CD4-positive, alpha-beta T cell treated with Interleukin-12 subunit alpha and Interleukin-12 subunit beta, for 1 hour (primary cell): ENCODE measurements at places on chromosomes 1 and 21.

DNA sequence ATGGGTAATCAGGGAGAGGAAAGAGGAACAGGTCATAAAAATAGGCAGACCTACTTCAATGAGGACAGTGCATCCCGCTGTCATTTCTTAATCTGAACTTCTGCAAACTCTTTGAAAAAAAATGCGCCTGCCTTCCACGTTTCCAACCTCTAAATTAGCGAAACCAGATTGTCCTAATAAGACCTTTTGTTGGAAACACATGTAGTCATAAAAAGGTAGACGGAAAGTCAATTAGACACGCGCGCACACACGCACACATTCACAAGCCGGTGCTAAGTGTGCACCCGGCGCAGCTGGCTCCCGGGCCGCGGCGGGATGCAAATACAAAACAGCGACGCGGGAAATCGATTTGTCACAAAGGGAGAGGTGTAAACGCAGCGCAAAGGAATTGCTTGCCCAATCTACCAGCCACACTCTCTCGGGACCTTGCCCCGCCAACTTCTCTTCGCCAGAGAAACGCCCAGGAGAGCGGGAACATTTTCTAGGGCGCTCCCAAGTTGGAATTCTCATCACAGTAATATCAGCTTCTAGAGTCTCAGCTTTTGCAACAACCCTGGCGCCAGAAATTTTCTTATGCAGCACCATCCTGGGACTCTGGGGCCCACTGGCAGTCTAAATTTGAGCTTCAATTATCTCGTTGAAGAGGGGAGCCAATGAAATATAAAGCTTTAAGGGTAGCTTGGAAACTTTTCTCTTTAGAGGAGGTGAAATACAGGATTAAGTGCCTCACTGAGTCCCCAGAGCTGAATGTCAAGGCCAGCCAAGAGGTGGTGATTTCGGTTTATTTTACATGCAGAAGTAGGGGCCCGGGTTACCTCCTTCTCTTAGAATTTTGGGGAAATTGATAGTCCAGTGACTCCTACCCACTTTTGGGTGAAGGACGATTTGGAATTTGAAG lies 4.5 kb downstream of the PRRX1 start:
- no peak for DNase-seq

DNA sequence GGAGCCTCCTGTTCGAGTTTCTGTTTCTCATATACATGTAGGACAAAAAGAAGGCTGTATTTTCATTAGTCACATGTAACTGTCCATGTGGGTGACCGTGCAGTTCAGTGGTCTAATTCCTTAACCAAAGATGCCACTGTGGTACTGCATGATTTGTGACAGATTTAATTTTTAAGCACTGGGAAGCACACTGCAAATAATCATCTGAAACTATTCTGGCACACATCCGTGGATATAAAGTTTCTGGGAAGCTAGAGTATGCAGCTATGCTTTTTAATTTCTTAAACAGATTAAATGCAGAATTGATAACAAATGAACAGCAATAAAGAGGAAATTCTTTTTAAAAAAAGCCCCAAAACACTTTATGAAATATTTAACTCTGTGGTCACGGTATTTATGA lies 254.8 kb downstream of the LMO4 start:
- no peak for DNase-seq

- no peak for DNase-seq
Measured at GRCh38 chr1:24345334-24345733, 26.2 kb downstream of the GRHL3 start.

GRCh38 chr1:206723805-206724472 lies 39.2 kb downstream of the MAPKAPK2 start:
- no peak for DNase-seq

- no peak for DNase-seq
Measured at GRCh38 chr1:34066981-34067603, 97.9 kb downstream of the CSMD2 start.

GRCh38 chr1:232570007-232570406 lies 59.9 kb downstream of the SIPA1L2 start:
- DNase-seq, result no peak

DNA sequence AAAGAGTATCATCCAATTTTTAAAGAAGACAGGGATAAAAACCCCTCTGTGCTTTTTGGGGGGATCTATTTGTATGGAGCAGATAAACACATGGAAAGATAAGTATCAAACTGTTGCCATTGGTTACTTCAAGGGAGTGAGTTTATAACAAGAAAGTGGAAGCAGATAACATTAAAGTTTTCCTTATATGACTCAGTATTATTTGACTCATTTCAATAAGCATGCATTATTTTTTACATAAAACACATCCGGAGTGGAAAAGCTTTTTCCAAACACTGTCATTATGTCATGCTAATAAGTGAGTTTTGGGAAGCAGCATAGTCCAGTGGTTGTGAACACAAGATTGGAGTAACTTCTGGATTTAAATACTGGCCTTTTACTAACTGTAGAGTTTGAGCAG lies 452.2 kb downstream of the LTN1 start:
- no peak for DNase-seq

- DNase-seq, result no peak
Measured at GRCh38 chr1:168116327-168116799, 20.4 kb downstream of the GPR161 start.

DNA sequence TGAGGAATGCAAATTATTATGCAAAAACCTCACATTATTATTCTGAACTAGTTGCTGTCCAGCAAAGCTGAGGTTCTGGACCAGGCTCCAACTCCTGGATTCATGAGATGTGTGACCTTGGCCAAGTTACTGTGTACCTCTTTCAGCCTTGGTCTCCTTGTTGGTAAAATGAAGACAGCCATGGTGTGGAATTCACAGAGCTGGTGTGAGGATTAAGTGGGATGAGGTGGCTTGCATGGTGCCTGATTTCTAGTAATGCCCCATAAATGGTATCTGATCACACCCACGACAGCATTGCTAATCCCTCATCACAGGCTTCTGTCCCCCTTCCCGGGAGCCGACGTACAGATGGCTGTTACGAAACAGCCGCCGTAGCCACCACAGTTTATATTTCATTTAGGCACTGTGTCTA lies 59.6 kb downstream of the PGBD5 start:
- no peak for DNase-seq

DNA sequence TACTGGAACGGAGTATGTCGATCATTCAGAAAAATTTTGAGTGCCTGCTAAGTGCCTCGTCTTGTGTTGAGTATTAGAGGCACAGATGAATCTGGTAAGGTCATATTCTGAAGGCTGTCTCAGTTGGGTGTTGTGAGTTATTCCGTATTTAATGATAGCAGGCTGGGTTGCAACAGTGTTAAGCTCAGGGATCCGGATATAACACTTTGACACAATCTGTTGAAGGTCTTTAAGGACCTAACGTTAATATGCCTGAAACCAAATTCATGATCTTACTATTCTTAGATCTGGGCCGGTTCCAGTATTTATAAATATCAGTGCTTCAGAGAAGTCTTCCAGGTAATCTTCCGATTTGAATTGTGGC lies 555 bp downstream of the PRPF38A start:
- no peak for DNase-seq

DNA sequence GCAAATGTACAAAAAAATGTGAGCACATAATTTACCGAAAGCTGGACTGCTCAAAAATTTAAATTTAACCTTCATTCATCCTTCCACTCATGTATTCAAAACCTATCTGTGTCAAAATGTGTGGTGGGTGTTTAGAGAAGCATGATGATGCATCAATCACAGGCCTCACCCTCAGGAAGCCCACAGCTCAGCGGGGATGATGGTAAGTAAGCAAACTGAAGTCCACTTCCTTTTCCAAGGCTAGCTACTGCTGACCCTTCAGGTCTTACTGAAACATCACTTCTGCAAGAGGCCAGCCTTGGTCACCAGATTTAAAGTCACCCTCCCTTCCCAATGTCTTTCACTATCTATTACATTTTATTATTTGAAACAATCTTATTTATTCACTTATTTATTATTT lies 254.5 kb downstream of the DNM3 start:
- no peak for DNase-seq

DNA sequence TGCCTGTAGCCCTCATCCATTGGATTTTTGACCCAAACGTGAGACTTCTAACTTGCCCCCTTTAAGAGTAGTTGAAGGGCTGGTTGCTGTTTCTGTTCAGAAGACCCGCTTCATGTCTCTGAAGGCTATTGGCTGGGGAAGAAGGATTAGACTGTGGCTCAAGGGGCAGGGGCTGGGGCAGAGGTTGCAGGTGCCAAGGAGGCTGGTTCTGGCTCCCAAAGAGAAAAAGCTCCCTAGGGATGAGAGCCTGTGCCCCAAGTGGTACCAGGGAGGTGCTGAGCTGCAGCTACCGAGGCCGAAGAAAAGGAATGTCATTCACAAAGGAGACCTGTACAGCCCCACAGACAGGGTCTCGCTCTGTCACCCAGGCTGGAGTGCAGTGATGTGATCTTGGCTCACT lies 5.8 kb downstream of the WNT3A start:
- DNase-seq, result no peak

GRCh38 chr1:5408401-5408800 lies 583.8 kb downstream of the NPHP4 start:
- DNase-seq, result no peak

DNA sequence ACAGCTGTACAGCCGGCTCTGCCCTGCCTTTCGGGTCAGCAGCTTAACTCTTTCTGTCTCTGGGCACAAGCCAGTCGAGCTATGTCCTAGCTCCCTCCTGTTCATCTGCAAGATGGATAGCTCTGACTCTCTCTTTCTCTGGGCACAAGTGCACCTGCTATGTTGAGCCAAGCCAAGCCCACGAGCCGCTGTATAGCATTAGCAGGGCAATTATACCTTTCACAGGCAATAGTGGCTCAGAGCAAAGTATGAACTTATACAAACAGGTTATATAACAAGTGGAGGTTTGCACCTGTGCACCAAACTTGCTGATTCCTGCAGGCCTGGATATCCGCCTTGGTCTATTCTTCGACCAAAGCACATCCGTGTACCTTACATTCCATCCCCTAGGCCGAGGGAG lies 33.0 kb upstream of the CR2 start:
- no peak for DNase-seq

- DNase-seq, result no peak
Measured at GRCh38 chr1:17856496-17857108, 101.5 kb downstream of the ACTL8 start.

- DNase-seq, result no peak
Measured at GRCh38 chr1:29698033-29698432, 461.7 kb downstream of the PTPRU start.

DNA sequence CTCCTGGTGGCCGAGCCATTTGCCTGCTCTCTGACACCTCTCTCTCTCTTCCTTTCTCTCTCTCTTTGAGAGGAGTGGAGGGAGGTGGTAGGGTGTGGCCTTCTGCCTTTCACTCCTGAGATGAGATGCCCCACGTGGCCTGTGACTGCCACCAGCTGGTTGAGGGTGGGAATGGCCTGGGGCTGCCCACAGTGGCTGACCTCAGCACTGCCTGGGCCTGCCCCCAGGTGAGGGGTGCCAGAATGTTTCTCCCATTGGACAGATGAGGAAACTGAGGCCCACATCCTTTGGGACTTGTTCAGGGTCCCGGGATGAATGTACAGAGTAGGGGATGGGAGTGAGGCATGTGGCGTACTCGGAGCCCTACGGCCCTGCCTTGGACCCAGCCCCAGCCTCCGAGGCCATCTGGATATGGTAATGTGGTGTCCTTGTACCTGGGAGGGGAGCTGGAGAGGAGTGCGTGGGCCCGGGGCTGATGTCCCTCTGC lies 12.7 kb upstream of the C1orf167 start:
- DNase-seq, result peak; percentile 27

- DNase-seq, result no peak
Measured at GRCh38 chr1:10267319-10267718, 56.9 kb downstream of the KIF1B start.

- no peak for DNase-seq
Measured at GRCh38 chr1:43354471-43354870, 4.3 kb upstream of the CDC20 start.

- no peak for DNase-seq
Measured at GRCh38 chr21:14273736-14274538, 58.0 kb downstream of the RBM11 start.

DNA sequence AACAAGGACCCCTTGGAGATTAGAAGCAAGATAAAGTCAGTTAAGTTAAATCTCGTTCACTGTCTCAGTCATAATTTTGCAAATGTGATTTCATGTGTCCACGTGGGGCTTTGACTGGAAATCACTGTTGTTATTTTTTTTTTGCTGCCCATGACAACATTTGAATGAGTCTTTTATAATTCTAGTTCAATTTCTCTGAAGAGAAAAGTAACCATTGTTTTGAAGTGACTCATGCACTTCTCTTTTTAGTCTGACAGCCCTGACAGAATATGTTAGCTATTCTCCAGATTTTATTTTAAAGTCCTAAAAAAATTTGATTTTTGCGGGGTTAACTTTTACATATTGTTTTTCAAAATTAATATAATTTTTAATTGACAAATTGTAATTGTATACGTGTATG lies 30.7 kb upstream of the NLRP3 start:
- DNase-seq, result no peak

- peak; percentile 48 for DNase-seq
Measured at GRCh38 chr1:34885405-34886247, 26.1 kb upstream of the SMIM12 start.

- no peak for DNase-seq
Measured at GRCh38 chr1:9843576-9843945, 19.8 kb upstream of the CLSTN1 start.

GRCh38 chr1:6507037-6507428 lies 15.6 kb upstream of the PLEKHG5 start:
- DNase-seq, result no peak

DNA sequence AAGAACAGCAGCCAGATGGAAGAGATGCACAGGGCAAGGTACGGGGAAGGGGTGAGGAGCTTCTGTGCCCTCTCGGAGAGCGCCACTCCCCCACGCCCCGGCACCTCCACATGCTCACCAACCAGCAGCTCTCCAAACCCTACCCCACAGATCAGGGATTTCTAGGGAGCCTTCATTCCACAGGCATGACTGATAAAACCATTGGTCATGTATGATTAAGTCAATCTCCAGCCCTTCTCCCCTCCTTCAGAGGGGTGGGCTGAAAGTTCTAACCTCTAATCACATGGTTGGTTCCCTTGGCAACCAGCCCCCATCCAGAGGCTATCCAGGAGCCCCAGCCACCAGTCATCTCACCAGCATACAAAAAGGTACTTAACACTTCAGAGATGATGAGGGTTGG lies 144.7 kb downstream of the TGFBR3 start:
- DNase-seq, result no peak

GRCh38 chr1:94552071-94552586 lies 10.6 kb upstream of the F3 start:
- no peak for DNase-seq

- no peak for DNase-seq
Measured at GRCh38 chr1:9836632-9836960, 12.8 kb upstream of the CLSTN1 start.

- no peak for DNase-seq
Measured at GRCh38 chr1:1601564-1602303, 1.8 kb upstream of the FNDC10 start.
